ENCODE measurements at places on chromosomes 2 and 18.

DNA sequence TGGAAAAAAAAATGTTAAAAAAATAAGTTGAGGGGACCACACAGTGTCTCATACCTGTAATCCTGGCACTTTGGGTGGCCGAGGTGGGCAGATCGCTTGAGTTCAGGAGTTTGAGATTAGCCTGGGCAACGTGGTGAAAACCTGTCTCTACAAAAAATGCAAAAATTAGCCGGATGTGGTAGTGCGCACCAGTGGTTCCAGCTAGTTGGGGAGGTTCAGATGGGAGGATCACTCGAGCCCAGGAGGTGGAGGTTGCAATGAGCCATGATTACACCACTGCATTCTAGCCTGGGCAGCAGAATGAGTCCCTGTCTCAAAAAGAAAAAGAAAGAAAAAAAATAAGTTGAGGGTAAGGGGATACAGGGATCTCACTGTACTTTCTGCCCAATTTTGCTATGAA is 6.1 kb upstream of the KYNU start:
- DNase-seq = no peak

GRCh38 chr2:200089040-200089755 is 133.8 kb downstream of the MAIP1 start:
- no peak for DNase-seq

GRCh38 chr2:3208591-3208990 is 169.0 kb downstream of the EIPR1 start:
- no peak for DNase-seq

GRCh38 chr18:33699372-33699771 is 121.4 kb downstream of the ASXL3 start:
- no peak for DNase-seq

GRCh38 chr18:59779979-59780378 is 82.8 kb upstream of the CCBE1 start:
- DNase-seq = no peak

- DNase-seq = no peak
Observed at GRCh38 chr2:143572421-143572820, 443.2 kb downstream of the ARHGAP15 start.

- DNase-seq = no peak
Observed at GRCh38 chr2:117815946-117816345, 1.5 kb downstream of the DDX18 start.

GRCh38 chr2:206556357-206556949 is 85.8 kb upstream of the FAM237A start:
- DNase-seq = no peak

DNA sequence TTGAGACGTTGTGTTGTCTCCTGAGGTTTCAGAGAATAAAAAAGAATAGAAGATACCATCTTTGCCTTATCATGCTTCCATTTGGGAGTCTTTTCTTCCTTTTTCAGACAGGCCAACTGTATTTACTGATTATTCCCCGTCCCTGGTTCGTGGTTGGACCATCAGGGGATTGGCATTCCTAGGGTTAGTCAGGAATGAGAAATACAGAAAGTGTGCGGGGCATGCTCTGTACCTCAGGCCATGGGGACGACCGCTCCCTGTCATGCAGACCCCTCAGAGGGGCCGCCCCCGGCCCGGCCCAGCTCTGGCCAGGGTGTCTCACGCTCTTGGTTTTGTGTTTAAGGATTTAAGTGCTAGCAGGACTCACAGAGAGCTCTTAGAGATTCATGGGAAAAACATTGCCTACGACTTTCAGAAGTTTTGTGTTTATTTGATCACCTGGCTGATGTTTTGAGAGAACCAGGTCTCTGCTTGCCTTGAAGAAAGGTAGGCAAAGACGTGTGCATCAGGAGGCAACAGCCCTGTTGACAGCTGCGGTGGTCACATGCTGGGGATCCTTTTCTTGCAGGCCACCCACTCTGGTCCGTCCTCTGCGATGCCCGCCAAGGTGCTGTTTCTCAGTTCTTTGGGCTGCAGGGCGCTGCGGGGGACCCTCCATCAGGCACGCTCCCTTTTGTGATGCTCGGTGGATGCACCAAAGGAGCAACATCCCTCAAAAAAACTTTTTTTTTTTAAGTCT is 317.8 kb downstream of the AGAP1 start:
- DNase-seq = no peak

Data from stimulated activated CD8-positive, alpha-beta memory T cell treated with anti-CD3 and anti-CD28 coated beads, Interleukin-12 subunit alpha, Interleukin-12 subunit beta, amount 100 ng/mL, for 4 hours (primary cell).